ENCODE measurements at places on chromosomes 1 and 21. TPM values are rescaled to one million over a fixed set of nuclear protein-coding genes. Genes with fewer than 3 reads are reported as not detected.

Gene CLCN6
- total RNA-seq: 24.3 TPM

Gene EFHD2
- total RNA-seq: 89.5 TPM

Gene DSCAM
- total RNA-seq: 0.35 TPM

Gene SPRR4
- not detected for total RNA-seq

Gene CHI3L2
- 1.1 TPM for total RNA-seq

Gene DPT
- total RNA-seq: 4.8 TPM

Gene IL19
- not detected for total RNA-seq

Gene FCER1G
- 43.9 TPM for total RNA-seq

Gene SFN
- total RNA-seq: 191 TPM

Gene FCAMR
- total RNA-seq: 0.98 TPM

Gene KRTAP19-4
- not detected for total RNA-seq

Gene THEM5
- not detected for total RNA-seq

Gene ORC1
- 1.1 TPM for total RNA-seq

Gene E2F2
- 14.5 TPM for total RNA-seq

Gene SPATA17
- total RNA-seq: 0.90 TPM

Gene RNF207
- 63.9 TPM for total RNA-seq
